ENCODE measurements at places on chromosomes 3 and 15.

- DNase-seq: no peak
These were observed 27.1 kb upstream of the TPRG1 start for GRCh38 chr3:189144645-189145044.

DNA sequence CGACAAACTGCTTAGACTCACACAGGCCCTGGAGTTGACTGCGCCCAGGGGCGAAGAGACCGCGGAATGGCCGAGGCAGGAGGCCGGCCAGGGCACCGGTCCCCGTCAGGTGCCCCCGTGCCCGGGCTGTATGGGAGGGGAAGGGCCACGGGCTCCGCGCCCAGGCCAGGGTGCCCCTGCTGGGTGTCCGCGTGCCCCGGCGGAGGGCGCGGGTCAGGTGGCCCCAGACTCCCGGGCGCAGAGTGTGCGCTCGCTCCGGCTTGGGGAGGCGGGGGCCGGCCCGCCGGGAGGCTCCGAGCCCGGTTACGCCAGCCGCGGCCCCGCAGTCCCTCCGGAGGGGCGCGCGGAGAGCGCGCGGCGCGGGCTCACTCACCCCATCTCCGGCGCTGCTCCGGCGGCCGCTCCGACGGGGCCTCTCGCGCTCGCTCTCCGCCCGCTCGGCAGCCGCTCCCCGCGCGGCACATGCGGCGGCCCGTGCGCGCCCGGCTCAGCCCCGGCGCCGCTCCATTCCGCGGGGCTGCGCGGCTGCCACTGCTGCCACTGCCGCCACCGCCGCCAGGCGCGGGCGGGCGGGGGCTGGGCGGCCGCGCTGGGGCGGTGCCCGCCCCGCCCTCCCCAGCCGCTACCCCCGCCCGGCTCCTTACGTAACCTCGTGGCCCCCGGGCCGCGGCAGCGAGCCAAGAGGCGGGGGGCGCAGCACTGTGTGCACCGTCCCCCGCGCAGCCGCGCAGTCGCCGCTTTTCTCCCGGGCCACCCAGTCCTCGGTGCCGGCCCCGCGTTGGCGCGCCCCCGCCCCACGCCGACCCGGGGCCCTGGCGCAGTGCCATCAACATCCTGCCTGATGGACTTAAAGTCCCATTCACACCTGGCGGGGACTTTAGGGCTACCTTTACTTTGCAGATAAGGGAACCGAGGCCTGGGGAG, at the start of gene HOMER2:
HOMER2 (minus strand) TSS at position 563 of the 924 bp plus-strand sequence; CDS start at position 378, 185 bp downstream.
- DNase-seq: no peak

DNA sequence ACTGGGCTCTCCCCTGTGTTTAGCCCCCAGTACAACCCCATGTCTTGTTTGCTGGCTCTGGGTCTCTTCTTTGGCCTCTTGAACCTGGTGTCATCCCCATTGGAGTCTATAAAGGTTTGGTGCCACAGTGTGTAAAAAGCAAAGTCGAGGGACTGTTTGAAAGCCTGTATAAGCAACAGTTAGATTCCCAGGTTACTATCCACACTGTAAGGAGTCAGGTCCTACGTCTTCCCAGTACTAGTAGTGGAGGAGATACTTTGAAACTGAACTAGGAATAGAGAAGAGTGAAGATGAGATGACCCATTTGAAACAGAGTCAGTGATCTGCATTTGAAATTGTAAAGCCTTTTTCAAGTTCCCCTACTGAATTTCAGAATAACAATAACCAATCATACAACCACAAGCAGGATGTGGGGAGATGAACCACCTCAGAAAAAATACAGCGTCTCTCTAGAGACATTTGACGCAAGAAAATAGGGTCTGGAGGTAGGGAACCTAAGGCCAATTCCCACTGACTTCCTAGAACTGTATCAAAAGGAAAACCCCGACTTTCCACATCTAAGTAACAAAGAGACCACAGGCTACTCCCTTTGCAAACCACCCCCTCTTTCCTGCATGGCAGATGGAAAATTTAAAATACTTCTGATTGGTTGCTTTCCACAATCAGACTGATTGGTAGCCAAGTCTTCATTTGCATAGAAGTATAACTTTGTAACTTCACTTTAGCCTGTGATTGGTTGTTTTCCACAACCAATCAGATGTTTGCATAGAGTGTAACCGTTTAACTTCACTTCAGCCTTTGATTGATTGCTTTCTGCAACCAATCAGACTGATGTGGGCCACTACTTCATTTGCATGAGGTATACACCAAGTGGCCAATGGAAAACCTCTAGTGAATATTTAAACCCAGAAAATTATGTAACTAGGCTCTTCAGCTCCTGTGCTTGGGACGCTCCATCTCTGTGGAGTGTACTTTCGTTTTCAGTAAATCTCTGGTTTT, 49.9 kb upstream of the NEDD4 start:
- DNase-seq: no peak

DNA sequence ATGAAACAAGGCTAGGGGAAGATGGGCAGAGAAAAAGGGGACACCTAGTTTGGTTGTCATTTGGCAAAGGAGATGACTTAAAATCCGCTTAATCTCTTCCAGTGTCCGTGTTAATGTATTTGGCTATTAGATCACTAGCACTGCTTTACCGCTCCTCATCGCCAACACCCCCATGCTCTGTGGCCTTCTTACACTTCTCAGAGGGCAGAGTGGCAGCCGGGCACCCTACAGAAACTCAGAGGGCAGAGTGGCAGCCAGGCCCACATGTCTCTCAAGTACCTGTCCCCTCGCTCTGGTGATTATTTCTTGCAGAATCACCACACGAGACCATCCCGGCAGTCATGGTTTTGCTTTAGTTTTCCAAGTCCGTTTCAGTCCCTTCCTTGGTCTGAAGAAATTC, 39.6 kb downstream of the DNASE1L3 start:
- DNase-seq: no peak

- DNase-seq: no peak
These were observed 22.6 kb downstream of the CYP8B1 start for GRCh38 chr3:42853056-42853455.

DNA sequence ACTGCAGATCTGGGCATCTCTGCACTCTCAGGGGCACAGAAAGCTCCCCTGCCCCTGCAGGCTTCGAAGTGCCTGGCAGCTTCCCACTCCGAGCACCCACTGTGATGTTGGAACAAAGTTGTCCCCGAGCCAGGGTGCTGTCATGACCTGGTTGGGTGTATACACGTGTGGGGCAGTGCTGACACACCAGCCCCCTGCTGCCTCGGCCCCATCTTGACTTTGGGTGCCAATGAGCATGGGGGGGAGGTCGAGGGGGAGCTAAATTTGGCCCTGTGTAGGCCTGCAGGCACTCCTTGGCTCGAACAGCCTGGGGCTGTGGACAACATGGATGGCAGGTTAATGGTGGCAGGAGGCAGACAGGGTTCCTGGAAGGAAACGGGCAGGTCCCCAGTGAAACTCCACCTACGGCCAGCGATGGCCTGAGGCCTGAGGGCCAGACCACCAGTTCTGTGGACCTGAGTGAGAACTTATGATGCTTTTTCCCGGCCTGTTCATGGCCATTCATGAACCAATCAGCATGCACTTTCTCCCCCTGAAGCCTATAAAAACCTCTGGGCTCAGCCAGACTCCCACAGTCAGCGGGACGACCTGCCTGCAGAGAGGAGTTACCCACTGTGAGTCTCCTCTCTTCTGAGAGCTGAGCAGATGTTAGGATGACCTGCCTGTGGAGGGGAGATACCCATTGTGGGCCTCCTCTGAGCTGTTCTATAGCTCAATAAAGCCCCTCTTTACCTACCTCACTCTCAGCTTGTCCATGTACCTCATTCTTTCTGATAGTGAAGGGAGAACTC, 1029.1 kb upstream of the GBE1 start:
- no peak for DNase-seq

- no peak for DNase-seq
These were observed 11.4 kb downstream of the TRAK1 start for GRCh38 chr3:42102571-42102970.

- no peak for DNase-seq
These were observed 461 bp downstream of the COPB2 start for GRCh38 chr3:139388821-139389551.

- DNase-seq: no peak
These were observed 46.7 kb downstream of the CASR start for GRCh38 chr3:122230174-122230573.

DNA sequence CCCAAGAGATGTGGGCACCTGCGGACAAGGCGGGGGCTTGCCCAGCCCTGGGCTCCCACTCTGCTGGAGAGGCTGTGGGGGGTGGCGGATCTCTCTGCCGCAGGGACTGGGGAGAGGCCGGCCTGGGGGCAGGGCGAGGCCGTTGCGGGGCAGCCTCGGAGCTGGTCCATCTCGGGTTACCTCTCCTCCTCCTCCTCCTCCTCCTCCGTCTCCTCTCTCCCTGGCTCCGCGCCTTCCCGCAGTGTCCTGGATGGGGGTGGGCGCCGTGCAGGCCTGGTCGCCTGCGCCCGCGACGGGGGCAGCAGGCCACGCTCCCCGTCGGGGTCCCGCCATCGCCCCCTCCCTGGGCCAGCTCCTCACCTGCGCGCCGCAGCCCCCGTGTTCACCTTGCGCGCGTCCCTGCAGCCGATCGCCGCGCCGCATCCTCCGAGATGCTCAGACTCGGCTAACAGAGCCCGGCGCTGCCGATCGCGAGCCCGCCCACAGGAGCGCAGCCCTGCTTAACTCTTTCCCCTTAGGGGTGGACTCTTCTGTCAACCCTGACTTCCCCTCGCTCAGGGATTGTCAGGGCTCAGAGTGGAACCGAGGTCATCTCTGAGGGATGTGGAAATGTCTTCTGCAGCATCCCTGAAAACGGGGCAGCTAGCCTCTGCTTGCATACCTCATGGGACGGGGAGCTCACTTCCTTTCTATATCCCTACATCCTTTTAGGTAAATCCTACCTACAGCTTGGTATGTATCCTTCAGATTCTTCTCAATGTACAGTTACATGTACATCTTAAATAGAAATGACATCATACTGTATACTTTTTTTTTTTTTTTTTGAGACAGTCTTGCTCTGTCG, at the start of gene PRRT3:
PRRT3 (minus strand) TSS at position 447 of the 844 bp plus-strand sequence. CDS start 2,293 bp downstream, outside the sequence.
- DNase-seq: peak; percentile 50

DNA sequence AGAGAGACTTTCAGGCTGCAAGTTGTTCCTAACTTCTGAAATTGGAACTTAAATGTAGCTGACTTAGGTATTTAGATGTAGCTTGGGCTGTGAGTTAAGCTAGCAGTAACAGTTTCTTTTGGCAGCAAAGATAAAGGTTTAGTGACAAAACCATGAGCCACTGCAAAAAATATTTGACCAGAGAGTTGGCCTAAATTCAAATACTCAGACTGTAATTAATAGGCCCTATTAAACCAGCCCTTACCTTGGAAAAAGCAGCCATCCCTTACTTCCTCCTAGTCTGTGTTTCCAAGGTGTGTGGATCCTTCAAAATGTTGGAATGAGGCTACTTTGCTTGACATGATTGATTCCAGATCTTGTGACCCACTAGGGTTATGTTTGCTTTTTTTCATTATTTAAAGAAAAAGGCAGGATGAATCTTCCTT, 8.2 kb downstream of the TPM1 start:
- no peak for DNase-seq

- peak; percentile 20 for DNase-seq
These were observed 85.2 kb downstream of the KBTBD8 start for GRCh38 chr3:67083277-67083676.

- DNase-seq: no peak
These were observed 42.3 kb upstream of the XIRP1 start for GRCh38 chr3:39234651-39235050.

DNA sequence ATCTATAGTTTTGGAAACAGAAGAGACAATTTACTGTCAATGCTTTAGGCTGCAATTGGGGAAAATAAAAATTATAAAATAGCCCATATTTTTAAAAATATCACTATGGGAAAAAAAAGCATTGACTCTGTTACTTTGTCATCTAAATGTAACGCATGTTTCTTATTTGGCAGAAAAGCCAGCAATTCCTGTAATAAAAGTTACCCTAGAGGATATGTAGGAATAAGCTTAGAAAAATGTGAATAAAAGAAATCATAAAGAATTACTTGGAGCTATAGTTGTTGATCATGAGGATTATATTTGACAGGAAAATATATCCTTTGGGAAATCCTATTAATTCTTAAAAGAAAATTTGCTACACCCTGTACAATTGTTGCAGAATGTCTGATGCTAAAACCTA, 515.4 kb upstream of the IL12A start:
- DNase-seq: no peak

DNA sequence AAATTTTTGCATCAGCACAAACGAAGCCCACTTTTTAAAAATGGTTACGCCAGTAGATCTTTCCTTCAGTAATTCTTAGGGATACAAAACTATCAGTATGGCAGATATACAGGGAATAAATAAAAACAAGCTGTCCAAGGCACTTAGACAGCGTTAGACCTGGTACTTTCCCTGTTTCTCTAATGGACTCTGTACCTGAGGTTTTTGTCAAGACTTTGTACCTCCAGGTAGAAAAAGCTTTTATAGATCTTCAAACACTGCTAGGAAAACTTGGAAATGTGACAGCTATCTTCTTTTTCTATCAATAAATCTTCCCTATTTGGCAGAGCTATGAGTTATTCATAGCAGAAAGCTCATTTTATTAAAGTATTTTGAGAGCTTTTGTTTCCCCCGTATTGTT, 477.8 kb downstream of the MAGI1 start:
- no peak for DNase-seq

- DNase-seq: no peak
These were observed 144.7 kb upstream of the RGMA start for GRCh38 chr15:93233710-93234109.

- DNase-seq: no peak
These were observed 144.6 kb downstream of the VPS13C start for GRCh38 chr15:61915640-61916039.

Measured in stimulated activated CD4-positive, alpha-beta T cell treated with anti-CD3 and anti-CD28 coated beads, Interleukin-1b, Interleukin-23, amount 100 ng/mL, for 24 hours (primary cell).